ENCODE measurements at places on chromosomes 1 and 21.
A peak's percentile ranks its signal among the peaks of the same experiment; 100 is the strongest.

GRCh38 chr1:36380782-36381181 lies 4.9 kb downstream of the STK40 start:
- DNase-seq = no peak

GRCh38 chr21:43369124-43369523 lies 57.8 kb downstream of the SIK1 start:
- no peak for DNase-seq

- DNase-seq = no peak
Measured at GRCh38 chr1:205665201-205666045, 14.9 kb downstream of the SLC45A3 start.

DNA sequence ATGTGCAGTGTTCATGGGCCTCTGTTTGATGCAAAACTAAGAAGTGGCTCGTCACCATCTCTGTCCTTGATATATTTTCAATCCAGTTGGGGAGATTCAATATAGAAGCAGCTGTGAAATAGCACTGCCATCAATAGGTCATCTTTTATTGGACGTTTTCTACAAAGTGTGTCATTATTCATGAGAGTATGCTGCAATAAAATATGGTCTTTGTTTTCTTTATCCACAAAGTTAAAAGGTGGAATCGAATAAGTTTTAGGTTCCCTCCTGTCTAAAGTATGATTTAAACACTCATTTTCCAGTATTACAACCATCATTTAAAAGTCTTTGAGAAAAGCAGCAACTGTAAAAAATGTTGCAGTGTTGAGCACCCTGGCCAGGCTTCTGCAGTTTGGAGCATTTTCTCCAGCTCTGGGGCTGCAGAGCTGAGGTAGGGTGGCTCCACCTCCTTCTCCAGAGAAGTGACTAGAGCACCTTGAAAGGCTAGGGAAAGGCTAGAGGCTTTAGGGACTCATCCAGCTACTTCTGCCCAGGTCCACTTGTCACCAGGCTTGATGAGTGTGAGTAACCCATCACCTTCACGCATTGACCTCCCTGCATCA lies 56.5 kb upstream of the DNAH14 start:
- DNase-seq = peak; percentile 14

DNA sequence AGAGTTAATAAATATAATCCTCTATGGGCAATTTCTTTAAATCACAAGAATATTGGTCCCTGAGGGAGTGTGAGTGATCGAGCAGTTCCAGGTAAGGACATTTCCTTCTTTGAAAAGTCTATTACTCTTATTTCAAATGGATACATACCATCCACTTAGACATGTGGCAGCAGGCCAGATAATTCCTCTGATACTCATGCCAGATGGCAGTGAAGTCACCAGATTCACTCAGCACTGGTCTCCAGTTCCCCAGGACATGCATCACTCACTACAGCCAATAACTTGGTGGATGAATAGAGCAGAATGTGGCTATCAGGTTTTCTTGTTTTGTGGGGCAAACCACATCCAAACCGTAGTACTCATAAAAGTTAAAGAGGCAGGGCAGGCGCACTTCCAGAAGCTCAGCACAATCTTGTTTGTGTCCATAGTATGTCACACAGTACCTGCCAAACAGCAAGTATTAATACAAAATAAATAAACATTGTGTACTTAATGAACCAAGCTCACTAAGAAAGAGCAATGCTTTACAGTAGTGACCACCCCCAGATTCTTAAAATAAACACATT lies 74.2 kb upstream of the CD53 start:
- DNase-seq = no peak
